ENCODE measurements at places on chromosomes 12 and 14.

DNA sequence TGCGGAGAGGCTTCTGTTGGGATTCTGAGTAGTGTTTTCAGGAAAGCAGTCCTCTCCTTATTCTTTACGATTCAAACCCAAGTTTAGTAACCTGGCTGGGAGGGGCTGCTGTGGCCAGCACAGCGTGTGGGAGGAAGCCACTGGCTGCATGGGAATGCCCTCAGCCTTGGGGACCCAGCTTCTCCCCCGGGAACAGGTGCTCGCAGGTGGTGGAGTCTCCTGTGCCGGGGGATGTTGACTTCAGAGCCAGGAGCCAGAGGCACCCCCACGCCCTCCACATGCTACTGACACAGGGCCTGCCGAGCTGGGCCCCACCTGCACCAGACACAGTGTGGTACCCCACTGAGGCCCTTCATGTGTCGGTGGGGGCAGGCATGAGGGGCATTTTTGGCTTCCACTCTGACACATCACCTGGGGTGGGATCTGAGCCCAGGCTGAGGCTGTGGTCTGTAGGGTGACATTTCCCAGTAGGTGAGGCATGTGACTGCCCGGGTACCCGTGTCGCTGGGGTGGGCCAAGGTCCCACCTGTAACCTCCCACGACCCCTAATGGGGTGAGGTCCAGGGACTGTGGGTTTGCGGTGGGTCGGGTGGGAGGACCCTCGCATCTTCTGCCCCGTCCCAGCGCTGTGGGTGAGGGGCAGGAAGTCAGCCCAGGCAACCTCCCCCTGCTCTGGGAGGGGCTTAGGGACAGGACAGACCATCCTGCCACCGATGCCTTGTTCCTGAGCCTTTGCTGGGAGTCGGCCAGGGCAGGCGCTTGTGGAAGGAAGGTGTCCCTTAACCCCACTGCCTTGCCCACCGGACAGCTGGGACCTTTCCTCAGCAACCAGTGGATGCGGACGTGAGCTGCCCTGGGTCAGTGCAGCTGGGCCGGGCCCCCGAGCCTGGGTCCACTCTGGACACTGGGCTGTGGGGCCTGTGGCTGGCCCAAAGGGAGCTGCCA lies 26.5 kb downstream of the MTA1 start:
- no peak for DNase-seq

DNA sequence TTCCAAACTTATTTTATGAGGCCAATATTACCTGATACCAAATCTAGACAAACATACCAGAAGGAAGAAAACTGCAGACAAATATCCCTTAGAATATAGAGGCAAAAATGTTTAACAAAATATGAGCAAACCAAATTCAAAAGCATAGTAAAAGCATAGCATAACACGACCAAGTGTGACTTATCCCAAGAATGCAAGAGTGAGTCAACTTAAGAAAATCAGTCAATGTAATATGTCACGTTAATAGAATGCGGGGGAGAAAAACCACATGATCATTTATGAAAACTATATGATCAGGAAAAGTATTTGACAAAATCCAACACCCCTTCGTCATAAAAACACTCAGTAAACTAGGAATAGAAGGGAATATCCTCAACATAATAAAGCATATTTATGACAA lies 217.3 kb downstream of the ADGRD1 start:
- no peak for DNase-seq

- DNase-seq, result no peak
Measured at GRCh38 chr12:85182699-85183098, 97.3 kb upstream of the ALX1 start.

DNA sequence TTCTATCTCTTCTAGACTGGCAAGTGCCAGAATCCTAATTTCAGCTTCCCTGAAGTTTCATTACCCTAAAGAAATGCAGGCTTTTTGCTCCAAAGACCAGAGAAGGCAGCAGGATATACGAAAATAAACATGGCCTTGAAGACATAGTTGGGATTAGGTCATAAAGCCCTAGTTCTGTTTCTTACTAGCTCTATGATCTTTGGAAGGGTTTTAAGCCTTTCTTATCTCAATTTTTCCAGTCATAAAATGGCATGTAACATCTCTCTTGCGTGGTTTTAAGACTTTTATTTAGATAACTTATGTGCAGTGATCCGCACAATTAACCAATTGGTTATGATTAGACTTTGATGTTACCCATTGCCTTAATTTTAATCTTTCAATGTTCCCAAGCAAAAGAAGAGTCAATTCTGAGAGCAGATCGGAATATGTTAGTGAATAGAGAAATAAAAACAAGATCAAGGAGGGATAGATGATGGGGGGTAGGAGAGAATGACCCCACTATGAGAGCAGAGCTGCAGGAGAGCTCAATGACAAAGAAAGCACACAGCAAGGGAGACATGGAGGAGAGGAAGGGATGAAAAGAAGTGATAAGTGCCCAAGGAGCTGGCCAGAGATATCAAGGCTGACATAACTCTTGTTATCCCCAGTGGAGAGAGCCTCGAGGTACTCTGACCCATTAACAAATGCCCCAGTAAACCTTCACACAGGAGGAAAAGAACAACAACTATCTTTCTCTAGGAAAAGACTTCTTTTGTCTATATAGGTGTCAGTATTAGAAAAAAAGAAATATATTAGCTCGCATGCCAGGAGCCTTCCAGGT lies 53.0 kb upstream of the ANP32D start:
- no peak for DNase-seq

- no peak for DNase-seq
Measured at GRCh38 chr14:44404036-44404435, 103.0 kb downstream of the FSCB start.

- no peak for DNase-seq
Measured at GRCh38 chr14:55085060-55085660, 33.7 kb downstream of the MAPK1IP1L start.

GRCh38 chr12:91094032-91094662 lies 17.1 kb downstream of the LUM start:
- DNase-seq, result no peak

DNA sequence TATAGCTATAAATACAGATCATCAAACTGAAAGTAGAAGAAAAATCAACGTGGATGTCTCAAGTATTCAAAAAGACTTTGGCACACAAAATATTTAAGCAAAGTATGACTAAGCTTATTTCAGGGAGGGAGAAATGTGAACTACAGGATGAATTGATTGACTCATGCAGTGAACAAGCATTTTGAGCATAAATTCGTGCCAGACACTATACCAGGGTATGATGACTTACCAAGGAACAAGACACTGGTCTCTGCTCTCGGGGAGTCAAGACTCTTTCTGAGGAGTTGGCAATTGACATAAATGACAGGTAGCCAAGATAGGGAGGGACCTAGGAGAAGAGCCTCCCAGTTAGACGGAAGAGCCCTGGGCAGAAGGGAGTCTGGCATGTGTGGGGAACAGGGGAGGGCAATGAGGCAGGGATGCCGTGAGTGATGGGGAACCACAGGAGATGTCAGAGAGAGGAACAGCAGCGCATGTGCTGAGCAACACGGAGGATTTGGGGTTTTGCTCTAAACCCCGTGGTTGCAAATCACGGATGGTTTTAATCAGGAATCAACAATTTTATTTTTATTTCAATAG lies 115.2 kb downstream of the TMEM132D start:
- DNase-seq, result no peak

DNA sequence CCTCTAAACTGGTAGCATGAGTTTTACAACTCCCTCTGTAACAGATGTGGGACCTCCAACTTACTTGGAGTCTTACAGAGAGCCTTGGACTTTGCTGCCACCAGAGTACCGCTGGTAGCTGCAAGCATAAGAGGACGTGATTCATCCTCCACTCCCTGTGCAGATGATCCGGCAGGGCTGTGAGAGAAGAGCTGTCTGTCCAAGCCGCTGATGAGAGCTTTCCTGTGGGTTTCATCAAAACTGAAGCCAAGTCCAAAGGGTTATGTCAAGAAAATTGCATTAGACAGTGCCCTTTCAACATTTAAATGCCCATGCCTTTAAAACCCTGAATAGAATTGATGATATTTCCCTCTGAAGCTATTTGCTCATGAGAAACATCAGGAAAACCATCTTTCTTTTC lies 85.8 kb downstream of the LLPH start:
- DNase-seq, result no peak

GRCh38 chr12:42640391-42640790 lies 50.8 kb upstream of the PRICKLE1 start:
- DNase-seq, result no peak

GRCh38 chr14:99660006-99660566 lies 15.2 kb downstream of the HHIPL1 start:
- DNase-seq, result no peak

GRCh38 chr14:34368971-34369647 lies 92.9 kb downstream of the SPTSSA start:
- DNase-seq, result no peak

GRCh38 chr12:127899971-127900370 lies 367.0 kb upstream of the TMEM132C start:
- no peak for DNase-seq

DNA sequence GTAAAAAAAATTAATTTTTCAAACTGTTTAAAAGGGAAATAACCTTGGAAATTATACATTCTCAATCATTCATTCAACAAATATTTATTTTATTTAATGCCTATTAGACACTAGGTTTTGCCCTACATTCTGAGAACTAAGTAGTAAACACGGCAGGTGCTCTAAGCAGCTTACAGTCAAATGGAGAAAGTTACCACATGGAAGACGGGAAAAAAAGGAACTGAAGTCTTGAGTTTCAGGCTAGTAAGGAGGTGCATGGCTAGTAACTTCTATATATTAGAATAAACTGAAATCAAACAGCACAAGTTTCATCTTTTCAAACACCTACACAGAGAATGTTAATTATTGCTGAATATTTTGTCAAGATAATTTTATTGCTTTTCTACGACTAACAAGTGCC lies 52.9 kb downstream of the C12orf42 start:
- DNase-seq, result no peak

DNA sequence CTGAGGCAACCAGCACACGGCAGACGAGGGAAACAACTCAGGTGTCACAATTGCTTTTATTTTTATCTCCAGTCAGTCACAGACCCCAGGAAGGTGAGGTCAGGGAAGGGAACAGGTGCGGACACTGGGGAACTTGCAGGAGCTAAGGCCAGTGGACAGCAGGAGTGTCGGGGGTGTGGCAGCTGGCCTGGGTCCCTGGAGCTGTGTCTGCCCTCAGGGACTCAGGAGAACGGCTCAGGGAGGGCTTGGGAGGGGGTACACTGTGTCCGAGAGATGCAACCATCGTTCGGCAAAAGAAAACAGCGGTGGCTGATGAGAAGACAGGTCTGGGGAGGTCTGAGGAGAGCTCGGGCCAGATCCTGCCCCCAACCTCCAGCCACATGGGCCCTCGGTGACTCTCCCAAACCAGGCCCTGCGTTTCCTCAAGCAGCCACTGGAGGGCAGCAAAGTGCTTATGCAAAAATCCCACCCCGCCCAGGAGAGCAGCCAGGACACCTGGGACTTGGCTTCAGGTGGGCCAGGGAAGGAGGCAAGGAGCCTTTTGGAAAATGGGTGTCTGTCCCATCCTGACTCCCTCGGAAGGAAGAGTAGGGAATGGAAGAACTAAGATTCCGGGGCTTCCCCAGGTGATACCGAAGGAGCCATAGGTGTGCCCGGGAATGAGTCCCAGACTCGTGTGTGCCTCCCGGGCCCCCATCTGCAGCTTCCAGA lies 24.1 kb upstream of the BCDIN3D start:
- DNase-seq, result peak; percentile 69

GRCh38 chr12:82089369-82090121 lies 268.6 kb downstream of the CCDC59 start:
- no peak for DNase-seq

DNA sequence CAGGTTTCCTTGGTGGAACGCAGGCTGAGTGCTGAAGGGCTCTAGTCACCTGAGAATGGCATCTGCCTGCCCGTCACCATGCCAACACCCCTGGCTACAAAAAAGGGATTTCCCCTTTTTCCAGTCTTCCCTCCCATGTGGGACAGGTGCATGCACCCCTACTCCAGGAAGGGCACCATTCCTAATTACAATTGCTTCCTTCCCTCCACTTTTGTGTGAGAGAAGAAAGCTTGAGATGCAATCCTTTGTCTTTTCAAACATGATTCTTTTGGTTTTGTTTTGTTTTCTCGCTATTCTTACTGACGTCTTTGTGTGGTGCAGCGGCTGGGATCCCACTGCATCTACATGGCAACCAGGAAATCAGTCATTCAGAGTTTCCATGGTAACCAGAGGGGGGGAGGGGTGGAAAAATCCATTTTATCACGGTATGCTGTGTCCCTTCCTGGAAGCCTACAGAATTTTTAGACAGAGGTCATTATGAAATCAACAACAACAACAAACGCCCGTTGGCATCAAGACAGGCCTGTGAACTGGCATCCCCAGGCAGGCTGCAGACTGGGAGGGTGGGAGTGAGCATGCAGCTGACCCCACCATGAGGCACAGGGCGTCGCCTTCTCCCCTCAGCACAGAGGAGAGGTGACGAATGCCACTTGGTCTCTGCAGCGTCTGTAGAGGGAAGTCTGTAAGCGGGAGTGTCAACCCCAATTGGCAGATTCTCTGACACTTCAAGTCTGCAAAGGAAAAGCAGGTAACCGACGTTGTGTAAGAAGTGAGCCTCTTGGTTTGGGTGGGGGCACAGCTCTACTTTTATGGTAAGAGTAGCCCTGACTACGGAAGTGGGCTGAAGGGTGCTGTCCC lies 13.6 kb upstream of the GNG2 start:
- peak; percentile 96 for DNase-seq

DNA sequence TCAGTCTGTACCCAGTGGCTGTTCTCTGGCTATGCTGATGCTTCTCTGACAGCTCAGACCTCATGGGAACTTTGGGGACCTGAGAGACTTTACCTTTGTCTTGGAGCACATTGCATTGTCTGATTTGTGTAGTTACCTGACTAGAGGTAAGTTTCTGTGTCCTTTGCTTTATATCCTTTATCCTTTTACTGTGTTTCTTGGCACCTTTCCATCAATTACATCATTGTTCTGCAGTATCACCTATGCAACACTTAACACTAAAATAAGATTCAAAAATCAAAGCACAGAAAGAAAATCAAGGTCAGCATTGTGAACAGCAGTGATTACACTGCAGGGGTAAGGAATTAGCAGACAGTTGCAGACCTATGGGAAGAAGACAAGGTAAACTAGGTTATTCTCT lies 43.8 kb downstream of the SLC35F4 start:
- no peak for DNase-seq

DNA sequence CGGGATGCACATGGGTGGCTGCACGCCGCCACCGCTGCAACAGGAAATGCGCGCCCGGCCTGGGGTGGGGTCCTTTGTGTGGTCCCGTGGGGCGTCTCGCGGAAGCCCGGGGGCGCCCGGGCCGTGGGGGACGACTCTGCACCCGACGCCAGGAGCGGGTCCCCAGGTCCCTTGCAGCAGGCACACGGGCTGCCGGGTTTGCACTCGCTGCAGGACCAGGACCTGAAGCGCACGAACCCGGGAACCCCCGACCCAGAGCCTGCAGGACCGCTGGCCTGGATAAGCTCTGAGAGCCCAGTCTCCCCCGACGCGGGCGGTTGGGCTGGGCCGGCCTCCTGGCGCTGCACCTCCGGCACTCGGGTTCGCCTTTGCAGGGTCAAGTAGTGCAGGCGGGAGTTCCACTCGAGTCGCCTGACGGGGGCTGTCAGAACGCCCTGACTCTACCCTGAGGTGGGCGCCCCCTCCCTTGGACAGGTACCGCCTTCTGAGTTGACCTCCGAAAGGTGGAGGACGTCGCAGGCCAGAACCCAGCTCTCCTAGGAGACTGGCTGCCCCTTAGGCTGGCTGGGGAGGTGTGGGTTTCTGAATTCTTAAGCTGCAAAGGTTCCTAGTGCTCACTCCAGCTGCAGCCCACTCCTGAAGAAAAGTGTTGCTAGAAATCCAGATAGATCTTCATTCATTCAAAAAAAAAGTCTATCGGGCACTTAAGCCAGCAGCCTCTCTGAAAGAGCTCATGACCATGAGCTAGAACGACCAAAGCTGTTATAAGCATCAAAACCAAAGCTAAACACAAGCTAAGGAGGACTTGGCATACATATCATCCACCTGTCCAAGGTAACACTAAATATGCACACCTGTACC lies 68.0 kb downstream of the RNF34 start:
- no peak for DNase-seq

All from activated CD4-positive, alpha-beta T cell treated with anti-CD3 and anti-CD28 coated beads, Interleukin-2, Interleukin-4, amounts not matched to agents 100 ng/mL and 50 ng/mL, durations not matched to agents 16 hours and 8 hours (primary cell).